Kidney epithelial cell (primary cell): ENCODE measurements at places on chromosomes 6 and 20. TPM values are rescaled to one million over a fixed set of nuclear protein-coding genes. Genes with fewer than 3 reads are reported as not detected.

DNA sequence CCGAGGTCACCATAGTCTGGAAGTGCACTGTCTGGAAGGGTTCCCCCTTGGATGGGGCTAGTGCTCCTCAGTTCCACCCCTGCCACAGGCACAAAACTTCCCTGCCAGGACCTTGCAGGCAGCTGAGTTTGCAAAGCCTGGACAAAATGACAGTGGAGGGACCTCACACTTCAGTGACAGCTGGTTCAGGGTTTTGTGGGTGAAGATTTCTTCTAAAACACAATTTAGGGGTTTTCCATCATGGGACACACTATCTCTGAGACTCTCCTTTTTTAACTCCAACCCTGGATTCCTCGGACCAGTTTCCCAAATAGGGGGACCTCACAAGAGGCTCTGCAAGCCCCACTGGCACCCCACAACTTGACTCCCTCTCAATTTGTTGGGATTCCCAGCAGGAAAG lies 33.6 kb upstream of the PREX1 start:
- no peak for DNase-seq

DNA sequence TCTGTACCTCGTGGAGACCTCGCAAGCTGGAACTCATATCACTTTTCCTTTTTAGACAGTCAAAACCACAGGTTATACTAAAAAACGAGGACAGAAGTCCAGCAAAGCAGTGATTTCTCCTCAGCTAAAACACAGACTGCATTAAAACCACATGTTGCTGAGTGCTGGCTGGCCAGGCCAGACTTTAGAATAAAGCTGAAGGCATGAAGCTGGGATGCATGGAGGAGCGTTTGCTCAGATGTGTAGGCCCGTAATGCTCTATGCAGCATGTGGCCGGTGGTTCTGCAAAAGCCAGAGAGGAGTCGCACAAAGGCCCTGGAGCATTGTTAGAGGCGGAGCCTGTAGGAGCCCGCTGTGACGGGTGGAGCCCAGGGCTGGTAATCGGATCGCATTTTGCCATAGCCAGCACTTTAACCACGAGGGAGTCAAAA lies 83.6 kb downstream of the SMOC2 start:
- no peak for DNase-seq

DNA sequence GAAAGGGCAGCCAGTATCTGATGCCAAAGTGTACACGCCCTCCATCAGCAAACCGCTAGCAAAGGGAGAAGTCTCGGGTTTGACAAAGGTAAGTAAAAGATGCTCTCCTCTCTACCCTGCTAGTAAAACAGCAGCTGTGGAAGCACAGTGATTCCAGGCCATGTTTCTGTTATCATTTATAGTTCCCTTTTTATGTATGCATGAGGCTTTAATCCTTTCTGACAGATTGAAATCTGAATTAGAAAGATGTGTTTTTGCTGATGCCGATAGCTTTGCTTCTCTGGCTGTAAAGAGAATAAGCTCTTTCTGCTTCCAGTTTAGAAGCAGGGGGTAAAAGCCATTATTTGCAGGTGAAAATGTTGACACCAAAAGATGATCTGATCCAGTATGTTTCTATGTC lies 392.4 kb upstream of the SOX4 start:
- no peak for DNase-seq

DNA sequence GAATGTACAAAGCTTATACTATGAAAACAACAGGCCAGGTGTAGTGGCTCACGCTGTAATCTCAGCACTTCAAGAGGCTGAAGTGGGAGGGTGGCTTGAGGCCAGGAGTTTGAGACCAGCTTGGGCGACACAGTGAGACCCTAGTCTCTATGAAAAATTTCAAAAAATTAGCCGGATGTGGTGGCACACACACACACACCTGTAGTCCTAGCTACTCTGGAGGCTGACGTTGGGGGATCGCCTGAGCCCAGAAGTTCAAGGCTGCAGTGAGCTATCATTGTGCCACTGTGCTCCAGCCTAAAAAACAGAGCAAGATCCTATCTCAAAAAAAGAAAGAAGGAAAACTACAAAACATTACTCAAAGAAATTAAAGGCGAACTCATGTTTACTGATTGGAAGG lies 7.3 kb upstream of the ASF1A start:
- DNase-seq = no peak

DNA sequence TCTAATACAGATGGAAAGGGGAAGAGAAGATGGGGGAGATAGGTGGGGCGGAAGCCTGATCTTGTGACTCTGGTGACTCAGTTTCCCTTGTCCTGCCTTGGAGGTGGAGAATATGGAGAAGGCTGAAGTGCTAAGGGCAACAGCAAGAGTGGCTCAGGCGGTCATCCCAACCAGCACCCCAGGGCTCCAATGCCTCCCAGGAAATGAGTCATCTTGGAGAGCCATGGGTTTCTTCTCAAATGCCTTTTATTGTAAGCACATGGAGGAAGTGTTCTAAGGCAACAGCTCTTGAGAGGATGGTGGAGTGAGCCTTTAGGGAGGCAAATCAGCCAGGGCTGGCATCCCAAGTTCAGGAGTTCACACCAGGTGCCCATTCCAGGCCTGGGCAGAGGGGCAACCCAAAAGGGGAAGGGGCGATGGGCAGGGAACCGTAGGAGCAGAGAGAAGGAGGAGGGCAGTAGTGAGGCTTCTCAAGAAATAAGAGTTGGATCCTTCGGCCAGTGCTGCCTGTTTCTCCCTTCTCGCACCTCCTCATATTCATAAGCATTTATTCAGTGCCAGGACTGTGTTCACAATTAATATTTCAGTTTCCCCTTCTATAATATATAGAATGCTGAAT lies 13.2 kb upstream of the AHCY start:
- DNase-seq = no peak

- no peak for DNase-seq
These were observed 24.6 kb upstream of the FOXF2 start for GRCh38 chr6:1364791-1365190.

DNA sequence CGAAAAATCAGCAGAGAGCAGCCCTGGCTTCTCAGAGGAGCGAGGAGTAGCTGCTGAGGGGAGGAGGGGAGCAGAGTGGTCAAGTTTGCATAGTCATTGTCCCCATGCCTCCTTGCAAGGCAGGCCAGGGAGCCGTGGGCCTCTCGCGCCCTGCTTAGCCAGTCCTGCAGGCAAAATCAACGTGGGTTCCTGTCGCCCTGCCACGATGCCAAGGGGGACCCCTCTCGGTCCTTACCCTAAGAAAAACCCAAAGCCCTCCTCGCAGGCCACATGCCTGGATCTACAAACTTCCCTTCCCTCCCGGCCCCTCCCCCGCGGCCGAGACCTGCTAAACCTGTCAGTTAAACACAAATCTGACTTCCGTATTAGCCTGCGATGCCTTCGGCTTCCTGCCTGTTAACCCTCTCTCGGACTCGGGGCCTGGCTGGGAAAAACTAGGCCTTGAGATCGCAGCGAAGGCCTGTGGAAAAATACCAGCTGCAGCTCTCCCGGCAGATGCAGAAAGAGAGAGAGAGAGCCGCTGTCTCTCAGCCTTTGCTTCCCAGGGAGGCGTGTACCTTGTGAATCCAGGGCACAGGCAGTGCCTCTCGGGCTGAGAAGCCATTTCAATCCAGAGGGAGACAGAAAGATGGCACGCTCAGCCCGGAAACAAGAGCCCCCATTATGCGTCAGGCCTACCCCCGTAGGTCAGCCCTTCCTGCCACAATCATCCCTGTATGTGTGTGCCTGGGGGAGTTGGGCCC lies 968 bp upstream of the ZMYND8 start:
- DNase-seq = peak; percentile 76

GRCh38 chr20:1845163-1845523 lies 50.1 kb upstream of the SIRPA start:
- DNase-seq = no peak

DNA sequence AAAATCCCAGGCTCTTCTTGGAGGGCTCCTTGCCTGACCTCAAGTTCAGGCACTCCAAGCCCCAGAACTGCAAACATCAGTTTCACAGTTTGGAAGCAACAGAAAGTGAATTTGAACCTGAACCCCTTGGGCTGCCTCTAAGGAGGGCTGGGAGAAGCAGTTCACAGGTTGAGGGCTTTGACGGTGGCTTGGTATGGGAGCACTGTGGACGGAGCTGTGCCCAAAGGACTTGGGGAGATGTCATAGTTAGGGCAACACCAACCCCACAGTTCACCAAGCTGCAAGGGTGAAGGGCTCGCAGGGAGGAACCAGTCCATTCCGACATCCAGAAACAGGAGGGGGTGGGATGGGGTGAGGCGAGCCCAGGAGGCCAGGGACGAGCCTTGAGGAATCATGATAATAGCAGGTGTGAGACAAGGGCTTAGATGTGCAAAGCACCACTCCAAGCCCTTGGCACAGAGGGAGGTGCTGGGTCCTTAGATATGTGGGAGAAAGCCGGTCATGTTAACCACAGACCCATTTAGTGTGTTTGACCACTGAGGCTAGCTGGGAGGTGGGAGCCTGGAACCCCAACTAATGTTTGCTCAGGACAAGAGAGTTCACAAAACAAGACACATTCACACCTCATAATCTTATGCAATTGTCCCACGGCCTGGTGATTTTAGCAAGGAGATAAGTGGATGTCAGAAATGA lies 4.3 kb downstream of the CEBPB start:
- DNase-seq = no peak

DNA sequence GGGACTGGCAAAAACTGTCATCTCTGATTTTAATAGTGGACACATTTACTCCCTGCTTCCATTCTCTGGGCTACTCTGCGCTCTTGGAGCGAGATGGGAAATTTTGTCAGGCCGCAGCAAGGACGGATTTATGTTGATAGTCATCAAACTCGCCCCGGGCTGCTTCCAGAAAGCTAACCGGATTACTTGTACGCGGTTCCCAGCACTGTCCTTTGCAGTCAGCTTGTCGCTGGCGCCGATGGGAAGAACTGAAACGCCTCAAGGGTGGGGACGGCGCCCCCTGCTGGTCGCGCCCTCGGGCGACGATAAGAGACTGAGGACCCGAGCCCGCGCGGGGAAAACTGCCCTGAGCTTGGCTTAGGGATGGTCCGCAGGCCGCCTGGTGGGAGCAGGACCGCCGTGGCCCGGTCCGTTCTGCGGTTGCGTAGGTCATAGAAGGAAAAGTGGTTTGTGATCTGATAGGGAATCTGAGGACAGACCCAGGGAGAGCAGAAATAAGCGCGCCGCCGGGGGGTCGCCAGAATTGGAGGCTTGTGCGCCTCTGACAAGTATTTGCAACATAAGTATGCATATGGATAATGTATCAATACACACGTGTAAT lies 984 bp upstream of the ABT1 start:
- DNase-seq = peak; percentile 49

DNA sequence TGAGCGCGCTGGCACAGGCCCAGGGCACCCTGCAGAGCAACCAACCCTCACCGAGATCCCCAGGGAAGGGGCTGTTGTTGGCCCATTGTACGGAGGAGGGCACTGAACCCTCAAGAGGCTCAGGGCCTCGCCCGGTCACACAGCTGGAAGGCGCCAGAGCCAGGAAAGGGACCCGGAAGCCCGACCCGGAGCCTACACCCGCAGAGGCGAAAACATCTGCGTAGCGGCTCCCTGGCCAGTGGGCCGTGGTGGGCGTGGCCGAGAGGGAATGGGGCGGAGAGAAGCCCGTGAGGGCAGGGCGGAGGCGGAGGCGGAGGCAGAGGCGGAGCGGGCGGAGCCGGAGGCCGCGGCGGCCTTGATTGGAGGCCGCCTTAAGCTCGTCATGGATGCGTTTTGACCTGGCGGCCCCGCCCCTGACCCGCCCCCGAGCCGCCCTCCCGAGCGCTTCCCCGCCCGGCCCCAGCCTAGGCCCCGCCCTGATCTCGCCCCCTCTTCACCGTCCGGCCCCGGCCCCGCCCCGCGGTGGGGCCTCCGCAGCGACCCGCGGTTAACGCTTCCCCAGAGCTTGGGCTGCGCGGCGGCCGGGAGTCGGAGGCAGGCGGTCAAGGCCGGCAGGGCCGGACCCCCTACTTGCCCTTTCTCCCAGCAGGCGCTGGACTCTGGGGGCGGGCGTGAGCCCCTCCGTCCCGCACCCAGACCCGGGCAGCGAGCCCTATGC lies 2.1 kb upstream of the MRGBP start:
- DNase-seq = no peak

GRCh38 chr6:28496099-28496779 lies 19.4 kb downstream of the GPX6 start:
- no peak for DNase-seq

DNA sequence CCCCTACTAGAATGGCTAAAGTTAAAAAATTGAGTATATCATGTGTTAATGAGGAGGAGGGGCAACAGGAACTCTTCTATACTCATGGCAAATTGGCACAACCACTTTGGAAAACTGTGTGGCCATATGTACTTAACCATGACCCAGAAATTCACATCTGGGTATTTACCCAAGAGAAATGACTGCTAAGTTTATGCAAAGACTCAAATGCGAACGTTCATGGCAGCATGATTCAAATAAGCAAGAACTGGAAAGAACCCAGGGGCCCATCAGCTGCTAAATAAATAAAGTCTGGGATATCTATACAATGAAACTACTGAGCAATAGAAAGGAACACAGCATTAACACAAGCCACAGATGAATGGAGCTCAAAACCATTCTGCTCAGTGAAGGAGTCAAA lies 107.6 kb downstream of the MYLK4 start:
- no peak for DNase-seq

DNA sequence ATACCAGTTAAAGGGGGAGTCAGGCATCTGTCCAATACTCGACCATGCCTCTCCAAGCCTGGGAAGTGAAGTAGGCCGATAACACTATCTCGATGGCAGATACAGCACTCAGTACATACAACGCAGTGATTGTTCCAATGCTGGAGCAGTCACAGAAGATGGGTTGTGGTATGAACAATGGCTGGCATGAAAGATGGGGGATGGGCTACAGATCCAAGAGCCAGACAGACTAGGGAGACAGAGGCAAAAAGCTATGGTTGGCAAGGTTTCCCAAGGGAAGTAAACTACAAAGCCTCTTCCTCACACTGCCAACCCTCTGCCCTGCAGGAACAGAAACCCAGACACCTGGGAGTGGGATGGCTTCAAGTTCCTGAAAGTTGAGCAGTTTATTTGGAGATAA lies 19.2 kb downstream of the FKBP1A start:
- no peak for DNase-seq

DNA sequence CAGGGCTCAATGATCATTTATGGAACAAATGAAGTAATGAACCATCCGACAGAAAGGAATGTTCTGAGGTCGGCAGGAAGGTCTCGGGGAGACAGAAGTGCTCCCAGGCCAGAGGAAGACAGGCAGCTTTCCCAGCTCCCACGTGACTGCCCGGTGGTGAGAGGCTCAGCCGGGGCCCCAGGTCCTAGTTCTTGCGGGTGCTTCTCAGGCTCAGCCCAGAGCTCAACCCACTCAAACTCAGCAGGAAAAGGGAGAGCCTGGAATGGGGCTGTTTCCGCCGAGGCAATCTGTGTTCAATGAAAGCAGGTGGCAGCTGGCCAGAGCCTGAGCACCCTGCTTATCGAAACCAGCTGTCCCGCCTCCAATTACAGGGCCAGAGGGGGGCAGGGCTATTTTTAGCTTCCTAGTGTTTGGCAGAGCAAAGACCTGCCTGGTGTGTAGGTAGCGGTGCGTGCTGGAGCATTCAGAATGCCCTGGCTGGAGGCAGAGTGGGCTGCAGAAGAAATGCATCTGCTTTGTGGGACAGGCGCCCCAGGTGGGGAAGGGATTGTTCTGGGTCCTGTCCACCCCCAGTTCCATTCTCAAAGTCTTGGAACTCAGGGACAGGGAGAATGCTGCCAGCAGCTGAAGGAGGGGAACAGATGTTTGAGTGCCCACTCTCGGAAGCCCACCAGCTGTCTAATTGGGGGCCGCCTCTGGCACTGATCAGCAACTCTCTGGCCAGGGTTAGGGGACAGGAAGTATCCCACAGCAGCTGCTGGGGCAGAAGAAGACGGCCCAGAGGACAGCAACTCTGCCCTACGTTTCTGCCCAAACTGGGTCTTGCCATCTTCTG lies 145.1 kb downstream of the PREX1 start:
- peak; percentile 45 for DNase-seq

Gene TSBP1
- total RNA-seq = not detected in 2 replicates

Gene NRN1
- 0.34 and 3.1 TPM in 2 replicates for total RNA-seq

Gene ULBP2
- 3.5 and 6.1 TPM in 2 replicates for total RNA-seq

Gene SLC17A3
- not detected in 2 replicates for total RNA-seq

Gene SLC17A1
- not detected in 2 replicates for total RNA-seq

Gene SLC35D3
- total RNA-seq = not detected in 2 replicates
